ENCODE measurements at places on chromosomes 13 and 19.

- DNase-seq = peak; percentile 75
Measured at GRCh38 chr19:42191855-42192254, 25.6 kb downstream of the DEDD2 start.

DNA sequence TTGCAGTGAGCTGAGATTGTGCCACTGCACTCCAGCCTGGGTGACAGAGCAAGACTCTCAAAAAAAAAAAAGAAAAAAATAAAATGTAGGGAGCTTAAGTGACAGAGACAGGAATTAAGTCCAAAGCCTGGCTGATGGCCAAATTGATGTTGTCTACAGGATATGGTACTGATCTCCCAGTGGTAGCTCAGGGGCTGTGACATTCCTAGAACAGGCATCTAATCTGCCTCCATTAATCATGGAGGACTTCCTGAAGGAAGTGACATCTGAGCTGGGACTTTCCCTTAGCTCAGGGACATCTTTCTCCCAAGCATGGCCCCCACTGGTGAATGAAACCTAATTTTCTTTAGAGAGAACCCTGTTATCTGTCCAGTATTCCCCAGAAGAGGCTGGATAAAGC lies 11.4 kb upstream of the EDDM13 start:
- DNase-seq = no peak

DNA sequence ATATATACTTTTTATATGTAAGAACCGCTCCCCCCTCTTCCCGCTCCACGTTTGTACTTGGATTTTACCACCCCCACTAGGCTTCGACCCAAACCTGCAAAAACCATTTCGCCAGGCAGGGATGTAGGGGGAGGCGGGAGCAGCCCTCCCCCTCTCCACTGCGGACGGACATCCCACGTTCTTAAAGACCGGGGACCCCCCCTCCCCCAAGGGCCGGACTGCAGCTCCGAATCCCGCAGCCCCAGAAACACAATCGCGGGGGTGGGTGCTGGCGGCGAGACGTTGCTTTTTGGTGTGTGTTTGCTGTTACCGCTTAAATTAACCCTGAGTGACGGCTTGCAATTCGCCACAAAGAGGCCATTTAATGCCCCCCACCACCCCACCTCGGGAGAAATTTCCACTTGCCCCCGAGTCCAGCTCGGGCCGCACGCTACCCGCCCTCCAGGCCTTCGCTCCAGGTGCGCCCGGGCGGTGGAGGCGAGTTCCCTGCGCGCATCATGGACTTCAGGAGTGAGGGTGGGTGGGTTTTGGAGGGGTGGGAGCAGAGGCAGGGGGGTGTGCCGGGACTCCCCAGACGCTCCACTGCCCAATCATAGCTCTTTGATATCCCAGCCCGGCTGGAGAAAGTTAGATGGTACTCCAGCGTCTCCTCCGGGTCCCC lies 15.8 kb downstream of the NFIX start:
- DNase-seq = no peak

GRCh38 chr13:60887711-60888110 lies 490.7 kb downstream of the TDRD3 start:
- DNase-seq = no peak

GRCh38 chr19:6210721-6211600 lies 68.8 kb downstream of the MLLT1 start:
- no peak for DNase-seq

GRCh38 chr19:54164369-54165068 lies 5.0 kb upstream of the LENG1 start:
- peak; percentile 45 for DNase-seq

GRCh38 chr13:31945202-31945961 lies 86.2 kb upstream of the FRY start:
- peak; percentile 98 for DNase-seq
